ENCODE measurements at places on chromosomes 2 and 18. TPM values are rescaled to one million over a fixed set of nuclear protein-coding genes. Genes with fewer than 3 reads are reported as not detected.

LRPPRC gene
- 67.2 TPM for total RNA-seq

UGT1A4 gene
- total RNA-seq: not detected

LOXHD1 gene
- 0.19 TPM for total RNA-seq

CFAP65 gene
- total RNA-seq: not detected

LCT gene
- 0.06 TPM for total RNA-seq

CCDC68 gene
- not detected for total RNA-seq

KCNS3 gene
- total RNA-seq: not detected

CXCR4 gene
- 2,159 TPM for total RNA-seq

SLC4A5 gene
- total RNA-seq: 8.0 TPM

SRD5A2 gene
- not detected for total RNA-seq

GAD1 gene
- total RNA-seq: not detected

ARHGAP28 gene
- total RNA-seq: not detected

VWA3B gene
- not detected for total RNA-seq

NAT8 gene
- total RNA-seq: not detected

DUSP2 gene
- 1,350 TPM for total RNA-seq

CRIM1 gene
- total RNA-seq: 5.3 TPM

RAD51AP2 gene
- not detected for total RNA-seq

KIF5C gene
- total RNA-seq: 6.5 TPM

SFTPB gene
- not detected for total RNA-seq

TDRD15 gene
- not detected for total RNA-seq

GNLY gene
- 90.8 TPM for total RNA-seq

ONECUT2 gene
- total RNA-seq: not detected

C2orf72 gene
- total RNA-seq: not detected

SPAG16 gene
- 3.7 TPM for total RNA-seq

NEUROD1 gene
- total RNA-seq: not detected

GPAT2 gene
- 0.98 TPM for total RNA-seq

CENPA gene
- 0.62 TPM for total RNA-seq

ACAA2 gene
- 10.0 TPM for total RNA-seq

CCDC121 gene
- total RNA-seq: 1.4 TPM

CAPN14 gene
- total RNA-seq: 0.08 TPM

ELOA2 gene
- not detected for total RNA-seq

THSD7B gene
- not detected for total RNA-seq

GRHL1 gene
- total RNA-seq: 0.76 TPM

MDH1 gene
- total RNA-seq: 94.8 TPM

TMEFF2 gene
- total RNA-seq: not detected

EPB41L3 gene
- 1.2 TPM for total RNA-seq

AOX1 gene
- not detected for total RNA-seq

AMER3 gene
- not detected for total RNA-seq

TUBA3E gene
- not detected for total RNA-seq

PPP1R1C gene
- total RNA-seq: not detected

EML4 gene
- total RNA-seq: 224 TPM

PAIP2B gene
- total RNA-seq: 1.8 TPM

KCNK3 gene
- not detected for total RNA-seq

ALLC gene
- total RNA-seq: not detected

CBLN2 gene
- total RNA-seq: not detected

MERTK gene
- total RNA-seq: not detected

LRRC30 gene
- total RNA-seq: not detected

DIPK1C gene
- not detected for total RNA-seq

CCL20 gene
- 2.4 TPM for total RNA-seq
